ENCODE measurements at places on chromosomes 1 and 21. TPM values are rescaled to one million over a fixed set of nuclear protein-coding genes. Genes with fewer than 3 reads are reported as not detected.

The C2CD2 gene
- total RNA-seq, result 14.5 TPM

DNA sequence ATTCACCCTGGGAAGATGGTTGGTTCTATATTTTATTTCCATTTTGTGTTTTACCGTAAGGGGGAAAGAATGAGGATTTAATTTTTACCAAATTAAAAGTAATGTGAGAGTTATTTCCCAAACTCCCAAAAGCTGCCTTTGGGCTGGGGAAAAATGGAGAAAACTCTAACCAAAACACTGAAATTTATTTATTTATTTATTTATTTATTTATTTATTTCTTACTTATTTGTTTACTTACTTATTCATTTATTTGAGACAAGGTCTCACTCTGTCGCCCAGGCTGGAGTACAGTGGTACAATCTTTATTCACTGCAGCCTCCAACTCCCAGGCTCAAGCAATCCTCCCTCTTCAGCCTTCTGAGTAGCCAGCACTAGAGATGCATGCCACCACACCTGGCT, 38.0 kb upstream of the ZBTB18 start:
- no peaks in the 10 kb centered on the region for H3K4me1 ChIP-seq
- no peaks in the 10 kb centered on the region for H3K27me3 ChIP-seq
- no peak overlapping the region for H3K4me3 ChIP-seq
- no peak for DNase-seq
- no peaks in the 10 kb centered on the region for H3K36me3 ChIP-seq

DNA sequence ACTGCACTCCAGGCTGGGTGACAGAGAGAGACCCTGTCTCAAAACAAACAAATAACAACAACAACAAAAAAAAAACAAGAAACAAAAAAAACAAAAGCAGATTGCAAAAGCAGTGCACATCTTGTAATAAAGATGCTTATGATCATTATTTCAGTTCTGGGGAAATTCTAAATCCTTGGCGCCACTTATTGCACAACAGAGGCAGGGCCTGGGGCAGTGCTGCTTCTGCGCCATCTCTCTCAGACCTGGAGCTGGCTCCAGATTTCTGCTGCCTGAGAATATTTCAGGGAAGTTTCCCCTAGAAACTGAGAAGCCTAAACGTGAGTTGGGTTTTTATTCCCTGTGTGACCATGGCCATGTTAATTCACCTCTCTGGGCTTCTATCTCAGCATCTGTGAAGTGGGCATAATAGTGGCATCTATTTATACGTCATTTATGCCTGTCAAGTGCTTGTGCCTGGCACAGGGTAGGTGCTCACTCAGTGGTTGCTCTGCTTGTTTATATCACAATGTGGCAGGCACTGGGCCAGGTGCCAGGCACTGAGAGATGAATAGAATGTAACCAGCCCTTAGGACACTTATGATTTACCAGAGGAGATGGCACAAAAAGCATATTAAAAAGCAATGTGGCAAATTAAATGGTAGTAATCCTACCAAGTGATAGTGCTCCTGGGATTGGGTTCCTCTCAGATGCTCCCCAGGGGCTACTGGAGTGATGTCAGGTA, 67.9 kb downstream of the MDM4 start:
- peaks cover 3% of the 10 kb centered on the region for H3K36me3 ChIP-seq
- no peak for DNase-seq
- H3K27ac ChIP-seq, result no peak overlapping the region
- no peaks in the 10 kb centered on the region for H3K27me3 ChIP-seq

The MYOG gene
- not detected for total RNA-seq

The KRTAP11-1 gene
- total RNA-seq, result not detected

The TRABD2B gene
- total RNA-seq, result not detected

DNA sequence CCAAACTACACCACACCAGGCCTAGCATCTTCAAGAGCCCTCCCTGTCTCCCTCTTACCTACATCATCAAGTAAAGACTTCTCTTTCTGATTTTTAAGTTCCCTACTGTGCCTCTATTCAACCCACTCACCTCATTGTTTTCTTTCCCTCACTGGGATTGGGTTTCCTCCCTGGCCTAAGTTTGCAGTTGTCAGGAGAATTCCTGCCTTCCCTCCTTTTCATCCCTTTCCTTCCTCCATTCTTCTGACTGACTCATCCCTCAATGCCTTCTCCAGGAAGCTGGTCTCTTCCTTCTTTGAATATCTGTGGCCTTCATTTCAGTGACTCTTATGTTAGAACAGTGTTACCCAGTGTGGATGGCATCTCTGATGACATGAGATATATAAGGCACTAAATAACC, 139.9 kb upstream of the KIAA0040 start:
- H3K27me3 ChIP-seq, result no peaks in the 10 kb centered on the region
- no peak for DNase-seq
- H3K4me1 ChIP-seq, result no peaks in the 10 kb centered on the region
- no peak overlapping the region for H3K27ac ChIP-seq
- no peak overlapping the region for H3K4me3 ChIP-seq

The TMEM222 gene
- total RNA-seq, result 27.0 TPM

The SEMA4A gene
- total RNA-seq, result 1.8 TPM

The CRP gene
- not detected for total RNA-seq

DNA sequence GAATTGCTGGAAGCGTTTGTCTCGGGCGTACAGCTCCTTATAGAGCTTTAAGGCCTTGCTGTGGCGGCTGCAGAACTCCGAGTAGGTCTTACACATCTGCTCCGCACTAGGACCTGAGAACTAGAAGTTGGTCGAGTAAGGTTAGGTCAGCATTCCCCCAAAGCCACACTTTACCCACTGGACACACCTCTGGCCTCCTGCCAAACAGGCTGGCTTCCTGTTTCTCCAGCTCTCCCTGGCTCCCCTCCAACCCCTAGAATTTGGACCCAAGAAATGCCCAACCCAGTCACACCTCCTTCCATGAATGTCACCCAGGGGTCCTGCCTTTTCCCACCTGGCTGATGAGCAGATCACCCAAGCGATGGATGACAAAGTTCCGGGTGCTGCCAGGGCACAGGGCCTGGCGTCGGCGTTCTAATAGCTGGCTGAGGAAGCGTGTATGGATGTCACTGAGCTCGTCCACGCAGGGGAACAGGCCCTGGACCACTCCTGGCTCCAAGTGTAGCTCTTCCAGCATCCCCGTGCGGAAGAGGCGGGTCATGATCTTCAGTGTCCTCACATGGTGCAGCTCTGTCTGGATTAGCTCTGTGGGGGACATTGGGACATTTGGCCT, 15.6 kb downstream of the ARHGEF2 start:
- H3K4me1 ChIP-seq, result peaks cover 16% of the 10 kb centered on the region
- no peak for DNase-seq
- H3K36me3 ChIP-seq, result peaks cover 94% of the 10 kb centered on the region
- H3K27me3 ChIP-seq, result no peaks in the 10 kb centered on the region

The DYRK3 gene
- 0.22 TPM for total RNA-seq

DNA sequence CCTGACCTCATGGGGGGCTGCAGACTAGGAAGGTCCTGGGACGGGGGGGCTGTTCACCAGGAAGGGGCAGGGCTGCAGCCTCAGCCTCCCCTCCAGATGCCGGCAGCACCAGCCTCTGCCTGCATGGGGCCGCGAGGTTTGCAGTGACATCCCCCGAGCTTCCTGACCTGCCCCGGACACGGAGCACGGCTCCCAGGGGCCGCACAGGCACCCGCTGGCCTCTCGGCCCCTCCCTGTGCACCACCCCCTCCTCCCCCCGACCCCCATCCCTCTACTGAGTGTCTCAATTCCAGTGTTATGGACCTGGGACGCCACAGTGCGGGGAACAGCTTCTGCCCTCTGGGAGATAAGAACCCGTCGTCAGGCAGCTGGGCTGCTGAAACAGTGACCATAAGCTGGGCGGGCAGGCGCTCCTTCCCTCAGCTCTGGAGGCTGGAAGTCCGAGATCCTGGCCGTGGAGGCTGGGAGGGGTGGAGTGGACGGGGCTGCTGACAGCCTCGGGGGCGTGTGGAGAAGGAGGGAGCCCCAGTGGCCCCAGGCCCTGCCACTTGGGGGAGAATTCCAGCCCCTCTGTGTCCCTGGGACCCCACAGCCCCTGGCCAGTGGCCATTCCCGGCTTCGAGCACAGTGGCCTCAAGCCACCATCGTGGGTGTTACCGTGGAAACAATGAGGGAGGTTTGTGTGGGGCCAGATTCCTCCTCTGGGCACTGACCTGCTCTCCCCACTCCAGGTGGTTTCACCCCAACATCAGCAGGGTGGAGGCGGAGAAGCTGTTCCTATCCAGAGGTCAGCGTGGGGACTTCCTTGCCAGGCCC, 11.6 kb downstream of the RNF223 start:
- H3K36me3 ChIP-seq, result no peaks in the 10 kb centered on the region
- H3K27me3 ChIP-seq, result peaks cover 16% of the 10 kb centered on the region
- H3K27ac ChIP-seq, result no peak overlapping the region
- no peak for DNase-seq

DNA sequence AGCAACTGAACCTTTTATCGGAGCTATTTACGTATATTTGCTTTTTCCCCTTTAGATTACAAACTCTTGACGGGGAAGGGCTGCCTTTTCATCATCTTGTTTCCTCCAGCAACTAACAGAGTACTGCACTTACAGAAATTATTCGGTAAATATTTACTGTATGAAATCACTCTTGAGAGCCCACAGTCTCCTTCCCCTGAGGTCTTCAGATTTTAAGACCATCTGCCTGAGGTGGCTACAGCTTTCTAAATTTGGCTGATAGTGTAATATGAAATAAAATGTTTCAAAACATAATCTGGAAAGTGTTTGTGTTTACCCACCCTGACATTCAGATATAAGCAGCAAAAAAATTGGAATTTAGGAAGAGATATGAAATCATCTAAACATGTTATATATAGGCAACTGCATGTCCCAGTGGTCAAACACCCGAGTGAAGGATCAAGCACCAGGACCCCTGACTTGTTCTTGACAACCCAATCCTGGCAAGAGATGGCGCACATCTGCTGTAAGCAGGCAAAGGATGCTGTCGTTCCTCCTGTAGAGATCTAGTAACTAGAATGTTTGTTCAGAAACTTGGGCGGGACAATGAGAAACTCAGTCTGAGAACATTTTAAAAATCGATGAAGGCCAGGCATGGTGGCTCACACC, 60.9 kb downstream of the SIPA1L2 start:
- no peak overlapping the region for H3K27ac ChIP-seq
- H3K36me3 ChIP-seq, result no peaks in the 10 kb centered on the region
- no peak overlapping the region for H3K4me3 ChIP-seq
- no peaks in the 10 kb centered on the region for H3K4me1 ChIP-seq
- H3K27me3 ChIP-seq, result no peaks in the 10 kb centered on the region
- DNase-seq, result no peak

DNA sequence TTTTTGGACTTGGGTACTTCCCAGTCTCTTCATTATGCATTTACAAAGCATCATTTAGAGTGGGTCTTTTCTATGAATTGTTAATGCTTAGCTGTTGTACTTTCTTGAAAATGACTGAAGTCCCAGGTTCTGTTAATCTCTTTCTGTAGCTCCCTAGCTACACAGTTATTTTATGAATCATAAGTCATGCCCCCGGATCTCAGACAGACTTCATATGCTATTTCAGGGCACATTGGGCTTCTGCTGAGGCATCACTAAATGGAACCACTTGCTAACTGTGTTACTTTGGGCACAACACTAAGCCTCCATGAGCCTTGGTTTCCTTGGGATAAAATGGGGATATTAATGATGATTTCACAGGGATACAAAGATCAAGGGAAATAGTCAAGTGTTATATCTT, 55.5 kb upstream of the RBM15 start:
- H3K4me3 ChIP-seq, result no peak overlapping the region
- H3K4me1 ChIP-seq, result no peaks in the 10 kb centered on the region
- H3K27me3 ChIP-seq, result no peaks in the 10 kb centered on the region
- no peaks in the 10 kb centered on the region for H3K36me3 ChIP-seq
- H3K27ac ChIP-seq, result no peak overlapping the region

GRCh38 chr1:31798433-31799195, 17.2 kb downstream of the SPOCD1 start:
- no peaks in the 10 kb centered on the region for H3K27me3 ChIP-seq
- DNase-seq, result no peak
- no peaks in the 10 kb centered on the region for H3K36me3 ChIP-seq
- no peak overlapping the region for H3K4me3 ChIP-seq

The GNAT2 gene
- 0.39 TPM for total RNA-seq

DNA sequence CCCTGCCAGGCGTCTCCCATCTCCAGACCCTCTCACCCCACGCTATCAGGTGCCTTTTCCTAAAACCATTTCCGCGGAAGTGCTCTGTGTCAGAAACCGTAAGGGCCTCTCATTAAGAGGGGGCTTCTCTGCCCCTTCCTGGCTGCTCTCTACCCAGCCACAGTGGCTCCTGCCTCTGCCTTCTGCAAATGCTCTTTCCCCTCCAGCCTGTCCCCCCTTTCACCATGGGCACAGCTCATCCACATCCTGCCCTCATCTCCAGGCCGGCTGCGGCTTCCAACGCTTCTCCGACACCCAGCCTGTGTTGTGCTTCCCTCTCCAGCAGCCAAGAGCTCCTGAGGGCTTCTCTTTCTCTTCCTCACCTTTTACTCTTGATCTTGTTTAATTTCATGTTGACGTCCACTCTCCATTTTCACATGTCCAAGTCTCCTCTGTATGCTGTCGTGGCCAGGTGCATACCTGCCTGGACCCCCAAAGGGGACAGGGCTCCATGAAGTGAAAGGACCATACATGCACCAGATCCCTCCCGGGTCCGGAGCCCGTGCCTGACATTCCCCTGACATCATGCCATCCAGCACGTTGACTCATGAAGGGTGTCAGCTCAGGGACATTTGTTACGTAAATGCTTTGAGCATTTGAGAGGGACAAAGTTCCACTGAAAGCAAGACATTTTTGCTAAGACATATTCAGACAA, 306.5 kb downstream of the AJAP1 start:
- H3K36me3 ChIP-seq, result no peaks in the 10 kb centered on the region
- H3K4me3 ChIP-seq, result no peak overlapping the region
- DNase-seq, result no peak
- H3K27me3 ChIP-seq, result no peaks in the 10 kb centered on the region

The PCP4 gene
- total RNA-seq, result not detected

- peaks cover 6% of the 10 kb centered on the region for H3K36me3 ChIP-seq
- H3K4me1 ChIP-seq, result peaks cover 4% of the 10 kb centered on the region
- H3K4me3 ChIP-seq, result no peak overlapping the region
- no peak for DNase-seq
Measured at GRCh38 chr1:151976858-151977257, 16.8 kb downstream of the S100A10 start.

GRCh38 chr1:3551290-3551678, 60.0 kb downstream of the MEGF6 start:
- no peaks in the 10 kb centered on the region for H3K27me3 ChIP-seq
- H3K4me1 ChIP-seq, result no peaks in the 10 kb centered on the region
- no peak for DNase-seq
- H3K36me3 ChIP-seq, result no peaks in the 10 kb centered on the region
- no peak overlapping the region for H3K27ac ChIP-seq

DNA sequence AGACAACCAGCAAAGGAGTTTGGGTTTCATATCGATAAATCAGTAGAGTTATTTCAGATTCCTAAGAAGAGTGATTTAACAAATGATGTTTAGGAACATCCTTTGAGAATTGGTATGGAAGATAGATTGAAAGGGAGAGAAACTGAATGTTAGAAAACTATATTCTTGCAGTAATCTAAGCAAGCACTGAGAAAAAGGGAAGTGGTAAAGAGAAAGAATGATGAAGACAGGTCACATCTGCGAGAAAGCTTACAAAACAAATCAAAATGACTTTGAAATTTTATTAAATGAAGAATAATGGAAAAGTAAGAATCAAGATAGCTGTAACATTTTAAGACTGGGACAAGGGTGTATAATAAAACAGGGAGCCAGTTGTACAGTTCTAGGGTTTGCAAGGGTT, 177.0 kb downstream of the HS2ST1 start:
- no peak overlapping the region for H3K4me3 ChIP-seq
- no peaks in the 10 kb centered on the region for H3K4me1 ChIP-seq
- DNase-seq, result no peak
- no peaks in the 10 kb centered on the region for H3K36me3 ChIP-seq
- H3K27ac ChIP-seq, result no peak overlapping the region

The LCE2C gene
- total RNA-seq, result not detected

The NBPF9 gene
- total RNA-seq, result 56.7 TPM

- no peak overlapping the region for H3K27ac ChIP-seq
- H3K36me3 ChIP-seq, result no peaks in the 10 kb centered on the region
- peak overlapping the region; percentile 47 for H3K4me3 ChIP-seq
- peaks cover 29% of the 10 kb centered on the region for H3K27me3 ChIP-seq
- H3K4me1 ChIP-seq, result peaks cover 9% of the 10 kb centered on the region
Measured at GRCh38 chr1:205456383-205456867, 580 bp upstream of the BLACAT1 start.
